ENCODE measurements at places on chromosomes 16 and 17.

GRCh38 chr16:87246269-87247065, 70.7 kb downstream of the C16orf95 start:
- DNase-seq = no peak

DNA sequence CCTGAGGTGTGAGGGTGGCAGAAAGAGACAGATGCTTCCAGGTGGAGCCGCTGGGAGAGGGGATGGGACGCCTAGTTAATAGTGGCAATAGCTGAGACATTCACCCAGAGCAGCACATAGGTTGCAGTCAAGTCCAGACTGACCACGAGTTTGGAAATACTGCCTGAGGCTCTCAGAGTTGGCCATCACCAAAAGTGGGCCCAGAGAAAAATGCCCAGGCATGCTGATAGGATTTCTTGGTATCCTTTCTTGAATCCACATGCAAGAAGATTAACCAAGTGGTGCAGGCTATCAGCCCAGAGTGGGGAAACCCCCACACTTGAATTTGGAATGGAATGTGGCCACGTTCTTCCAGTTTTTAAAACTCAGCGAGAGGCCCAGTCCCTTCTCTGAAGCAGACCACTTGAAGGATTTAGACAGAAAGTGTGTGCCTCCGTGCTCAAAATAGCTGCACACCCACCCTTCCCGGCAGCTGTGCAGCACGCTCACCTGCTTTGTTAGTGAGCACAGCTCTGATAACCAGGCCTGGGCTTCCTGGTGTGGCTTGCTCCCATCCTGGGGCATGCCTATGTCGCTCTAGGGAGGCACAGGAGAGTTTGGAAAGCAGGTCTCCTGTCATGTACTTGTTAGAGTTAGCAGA, 35.7 kb downstream of the PLD6 start:
- no peak for DNase-seq

GRCh38 chr17:49997773-49998703, 3.0 kb upstream of the DLX3 start:
- DNase-seq = peak; percentile 67

GRCh38 chr16:12398029-12398682, 405.5 kb downstream of the CPPED1 start:
- DNase-seq = no peak

GRCh38 chr17:55053855-55054254, 85.3 kb downstream of the STXBP4 start:
- no peak for DNase-seq

GRCh38 chr17:66351033-66351432, 48.6 kb downstream of the PRKCA start:
- DNase-seq = no peak

- DNase-seq = no peak
These were observed 238.3 kb downstream of the CCDC182 start for GRCh38 chr17:57506774-57507127.

GRCh38 chr17:67364847-67365737, 1.3 kb downstream of the PSMD12 start:
- DNase-seq = no peak

- no peak for DNase-seq
These were observed 12.0 kb downstream of the ARHGEF15 start for GRCh38 chr17:8322061-8322460.

- no peak for DNase-seq
These were observed 138.3 kb downstream of the FOXL1 start for GRCh38 chr16:86716649-86717048.

GRCh38 chr16:14098081-14098480, 27.0 kb downstream of the MRTFB start:
- no peak for DNase-seq

DNA sequence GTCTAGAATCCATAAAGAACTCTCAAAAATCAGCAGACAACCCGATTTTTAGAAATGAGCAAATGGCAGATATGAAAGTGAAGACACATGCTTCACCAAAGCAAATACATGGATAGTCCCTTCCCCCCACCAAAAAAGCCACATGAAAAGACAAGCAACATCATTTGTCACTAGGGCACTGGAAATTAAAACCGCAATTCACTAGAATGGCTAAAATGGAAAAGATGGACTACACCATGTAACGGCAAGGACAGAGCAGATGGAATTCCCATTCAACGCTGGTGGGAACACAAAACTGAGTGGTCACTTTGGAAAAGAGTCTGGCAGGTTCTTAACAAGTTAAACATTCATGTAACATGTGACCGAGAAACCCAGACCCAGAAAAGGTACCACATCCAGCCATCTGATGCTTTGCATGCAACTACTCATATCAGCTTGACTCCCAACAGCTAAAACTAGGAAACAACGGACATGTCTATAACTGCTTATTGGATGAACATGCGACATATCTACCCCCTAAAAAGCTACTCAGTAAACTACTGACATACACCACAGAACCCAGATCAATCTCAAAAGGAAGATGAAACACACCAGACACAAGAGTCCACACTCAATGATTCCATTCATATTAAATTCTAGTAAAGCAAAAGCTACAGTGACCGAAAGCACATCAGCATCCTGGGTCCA, 132.6 kb downstream of the ZNF778 start:
- no peak for DNase-seq

- no peak for DNase-seq
These were observed 9.1 kb downstream of the MCRIP1 start for GRCh38 chr17:81823820-81824550.

DNA sequence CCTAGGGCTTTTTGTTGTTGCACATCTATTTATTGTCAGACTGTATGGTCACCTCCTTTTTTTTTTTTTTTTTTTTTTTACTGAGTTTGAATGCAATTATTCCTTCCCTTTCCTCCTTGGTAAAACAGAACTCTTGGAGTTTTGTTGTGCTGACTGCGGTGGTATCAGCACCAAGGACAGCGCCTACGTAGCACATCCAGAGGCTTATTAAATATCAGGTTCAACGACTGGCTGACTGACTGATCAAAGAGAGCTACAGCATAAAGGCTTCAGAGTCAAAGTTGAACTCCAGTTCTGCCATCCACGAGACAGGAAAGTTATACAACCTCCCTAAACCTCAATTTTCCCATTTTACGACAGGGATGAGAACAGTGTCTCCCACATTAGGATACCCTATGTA, 86.1 kb upstream of the RBFOX1 start:
- DNase-seq = no peak

GRCh38 chr16:85037050-85037410, 9.4 kb downstream of the KIAA0513 start:
- DNase-seq = no peak

GRCh38 chr17:44380767-44381166, 8.7 kb downstream of the ITGA2B start:
- DNase-seq = no peak
